ENCODE measurements at places on chromosomes 11 and 22.

- no peak for DNase-seq
These were observed 24.3 kb upstream of the ADA2 start for GRCh38 chr22:17243524-17243923.

- DNase-seq: no peak
These were observed 24.9 kb downstream of the TCP11L1 start for GRCh38 chr11:33064033-33064825.

- DNase-seq: no peak
These were observed 44.5 kb downstream of the PARVB start for GRCh38 chr22:44068422-44069191.

DNA sequence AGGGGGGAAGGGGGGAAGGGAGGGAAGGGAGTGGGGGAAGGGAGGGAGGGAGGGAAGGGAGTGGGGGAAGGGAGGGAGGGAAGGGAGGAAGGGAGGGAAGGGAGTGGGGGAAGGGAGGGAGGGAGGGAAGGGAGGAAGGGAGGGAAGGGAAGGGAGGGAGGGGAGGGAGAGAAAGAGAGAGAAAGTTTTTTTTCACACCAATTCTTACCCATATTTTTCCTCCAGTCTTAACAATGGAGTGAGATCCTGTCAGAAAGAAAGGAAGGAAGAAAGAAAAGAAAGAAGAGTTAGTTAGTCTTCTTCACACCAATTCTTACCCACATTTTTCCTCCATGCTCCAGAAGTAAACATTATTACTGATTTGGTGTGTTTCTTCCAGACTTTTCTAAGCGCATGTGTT, 3.0 kb upstream of the OR2AT4 start:
- DNase-seq: no peak

DNA sequence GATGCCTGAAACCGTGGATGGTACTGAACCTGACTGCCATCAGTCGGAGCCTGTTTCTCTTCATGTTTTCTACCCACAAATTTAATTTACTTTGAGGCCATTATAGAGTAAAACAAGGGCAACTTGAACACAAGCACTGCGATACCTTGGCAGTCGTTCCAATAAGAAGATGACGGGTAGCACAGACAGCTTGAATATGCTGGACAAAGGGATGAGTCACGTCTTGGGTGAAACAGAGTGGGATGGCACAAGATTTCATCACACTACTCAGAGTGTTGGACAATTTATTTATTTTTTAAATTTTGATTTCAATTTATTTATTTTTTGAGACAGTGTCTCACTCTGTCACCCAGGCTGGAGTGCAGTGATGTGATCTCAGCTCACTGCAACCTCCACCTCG, 5.7 kb downstream of the DIXDC1 start:
- no peak for DNase-seq

- DNase-seq: no peak
These were observed 4.5 kb upstream of the MYOD1 start for GRCh38 chr11:17714870-17715269.

- no peak for DNase-seq
These were observed 92.3 kb upstream of the TEAD1 start for GRCh38 chr11:12581923-12582322.

DNA sequence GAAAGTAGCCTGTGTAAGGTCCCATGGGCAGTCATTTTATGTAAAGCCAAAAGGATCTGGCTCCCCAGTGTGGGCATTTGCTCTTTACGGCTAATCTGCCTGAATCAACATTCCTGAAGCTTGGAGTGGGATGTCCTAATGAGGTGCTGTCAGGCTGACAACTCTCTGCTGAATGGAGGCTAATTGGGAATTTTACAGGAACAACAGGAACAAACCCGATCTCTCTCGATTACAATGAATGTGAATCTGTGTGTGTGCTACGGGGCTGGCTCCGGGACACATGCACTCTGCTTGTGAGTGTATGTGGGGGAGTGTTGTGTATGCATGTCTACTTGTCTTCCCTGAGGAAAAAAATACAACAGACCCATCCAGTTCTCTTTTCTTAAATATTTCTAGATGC, 415.2 kb downstream of the TENM4 start:
- no peak for DNase-seq

- DNase-seq: no peak
These were observed 655.2 kb downstream of the TBC1D22A start for GRCh38 chr22:47417699-47418098.

- DNase-seq: no peak
These were observed 10.2 kb downstream of the ARAP1 start for GRCh38 chr11:72741849-72742512.

- DNase-seq: no peak
These were observed 83.6 kb downstream of the FDX1 start for GRCh38 chr11:110513259-110513801.

DNA sequence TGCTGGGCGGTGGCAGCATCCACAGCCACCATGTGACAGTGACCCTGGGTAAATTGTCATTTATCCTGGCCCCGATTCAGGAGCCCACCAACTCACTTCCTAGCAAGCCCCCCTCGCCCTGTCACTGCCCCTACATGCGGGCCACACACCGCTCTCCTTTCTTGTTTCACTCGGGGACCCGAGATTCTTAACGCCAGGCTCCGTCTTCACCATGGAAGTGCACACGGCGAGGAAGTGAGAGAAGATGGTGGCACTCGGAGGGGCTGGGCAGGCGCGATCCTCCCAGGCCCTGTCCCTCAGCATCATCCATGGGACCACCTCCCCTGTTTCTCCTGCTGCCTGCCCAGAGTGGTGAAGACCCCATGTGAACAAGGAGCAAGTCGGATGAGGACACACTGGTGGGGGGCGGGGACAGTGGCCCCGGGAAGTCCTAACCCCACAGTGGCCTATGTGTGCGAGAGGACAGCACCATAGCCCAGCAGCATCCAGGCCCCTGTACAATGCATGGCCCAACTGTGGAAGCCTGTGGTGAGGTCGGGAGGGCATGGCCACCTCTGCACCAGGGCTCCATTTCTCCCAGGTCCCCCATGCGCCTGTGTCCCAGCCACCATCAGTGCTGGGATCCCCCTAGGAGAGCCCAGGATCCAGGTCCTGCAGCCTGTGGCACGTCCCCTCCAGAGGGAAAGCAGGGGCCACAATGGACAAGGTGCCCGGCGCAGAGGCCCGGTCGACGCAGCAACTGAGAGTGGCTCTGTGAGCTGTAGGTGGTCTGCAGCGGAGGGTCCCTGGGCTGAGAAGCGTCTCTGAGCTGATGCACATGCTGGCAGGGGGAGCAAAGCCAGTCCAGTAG, 262.8 kb downstream of the BRD1 start:
- DNase-seq: no peak

DNA sequence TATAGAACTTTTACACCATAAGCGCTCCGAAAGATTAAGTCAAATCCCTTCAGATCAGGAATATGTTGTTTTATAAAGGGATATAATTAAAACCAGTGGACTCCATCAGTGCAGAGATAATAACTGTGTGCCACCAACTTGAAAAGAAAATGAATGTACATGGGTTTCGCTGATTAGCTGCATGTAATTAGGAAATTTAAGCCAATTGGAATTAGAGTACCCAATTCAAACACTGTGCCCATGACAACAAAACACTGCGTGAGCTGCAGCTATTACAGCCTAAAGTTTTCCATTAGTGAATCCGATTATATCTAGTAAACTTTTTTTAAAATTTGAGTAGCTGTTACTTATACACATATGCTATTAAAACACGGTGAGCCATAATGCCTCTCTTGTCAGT, 392.3 kb upstream of the ARHGAP42 start:
- DNase-seq: no peak

- no peak for DNase-seq
These were observed 194.9 kb downstream of the BCR start for GRCh38 chr22:23375031-23375827.

- DNase-seq: no peak
These were observed 27.9 kb downstream of the LINC01488 start for GRCh38 chr11:69509381-69509780.

DNA sequence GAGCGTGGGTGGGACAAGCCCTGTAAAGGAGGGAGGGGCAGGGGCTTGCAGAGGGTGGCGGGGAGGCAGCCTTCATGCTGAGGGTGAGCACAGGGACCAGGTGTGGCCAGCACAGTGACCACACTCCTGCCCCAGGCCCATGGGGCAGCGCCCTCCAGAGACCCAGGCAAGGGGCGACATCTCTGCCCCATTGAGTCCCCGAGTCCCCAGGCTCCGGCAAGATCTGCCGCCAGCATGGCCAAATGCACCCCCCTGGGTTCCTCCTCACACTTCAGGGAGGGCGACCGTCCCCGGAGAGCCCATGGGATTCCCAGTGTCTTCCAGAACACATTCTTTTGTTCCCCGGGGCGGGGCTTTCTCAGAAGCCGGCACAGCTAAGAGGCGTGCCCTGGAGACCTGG, 362.5 kb downstream of the TBC1D22A start:
- no peak for DNase-seq

DNA sequence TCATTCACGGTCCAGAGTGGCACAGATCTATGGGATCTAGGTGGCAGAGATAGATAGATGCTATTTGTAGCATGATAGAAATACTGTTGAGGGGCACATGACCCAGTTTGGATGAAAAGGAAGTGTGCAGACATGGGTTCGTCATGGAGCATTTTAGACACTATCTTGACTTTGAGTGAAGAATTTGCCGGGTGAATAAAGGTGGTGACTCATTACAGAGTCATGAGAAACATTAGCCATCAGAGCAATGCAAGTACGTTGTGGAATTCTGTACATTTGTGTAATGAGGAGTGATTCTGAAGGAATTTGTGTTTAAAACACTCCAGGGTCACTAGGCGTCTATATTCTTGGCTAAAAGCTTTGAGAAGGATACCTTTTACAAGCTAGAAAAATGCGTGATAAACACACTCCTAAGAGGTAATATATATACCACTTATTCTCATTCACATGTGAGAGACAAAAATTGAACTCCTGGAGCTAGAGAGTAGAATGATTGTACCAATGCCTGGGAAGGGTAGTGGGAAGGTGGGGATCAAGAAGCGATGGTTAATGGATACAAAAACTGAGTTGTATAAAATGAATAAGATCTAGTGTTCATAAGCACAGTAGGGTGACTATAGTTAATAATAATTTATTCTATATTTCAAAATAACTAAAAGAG, 593.7 kb upstream of the LUZP2 start:
- no peak for DNase-seq

GRCh38 chr11:110866081-110866480, 153.8 kb upstream of the ARHGAP20 start:
- DNase-seq: no peak

DNA sequence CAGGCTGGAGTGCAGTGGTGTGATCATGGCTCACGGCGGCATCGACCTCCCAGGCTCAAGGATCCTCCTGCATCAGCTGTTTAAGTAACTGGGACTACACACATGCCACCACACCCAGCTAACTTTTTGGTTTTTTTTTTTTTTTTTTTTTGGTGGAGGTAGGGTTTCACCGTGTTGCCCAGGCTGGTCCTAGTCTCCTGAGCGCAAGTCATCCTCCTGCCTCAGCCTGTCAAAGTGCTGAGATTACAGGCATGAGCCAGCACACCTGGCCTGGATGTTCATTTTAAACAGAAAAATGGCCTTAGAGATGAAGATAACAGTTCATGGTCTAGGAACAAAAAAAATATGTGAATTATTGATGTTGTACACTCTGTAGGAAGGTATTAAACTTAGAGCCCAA, 13.6 kb upstream of the SLC25A18 start:
- DNase-seq: no peak

Measured in stimulated activated CD4-positive, alpha-beta T cell treated with anti-CD3 and anti-CD28 coated beads, TNF-alpha, amount 100 ng/mL, for 48 hours (primary cell).